ENCODE measurements at places on chromosomes 5 and 9.

GRCh38 chr9:87880116-87880515 is 2.6 kb upstream of the SPATA31E1 start:
- no peak for DNase-seq

DNA sequence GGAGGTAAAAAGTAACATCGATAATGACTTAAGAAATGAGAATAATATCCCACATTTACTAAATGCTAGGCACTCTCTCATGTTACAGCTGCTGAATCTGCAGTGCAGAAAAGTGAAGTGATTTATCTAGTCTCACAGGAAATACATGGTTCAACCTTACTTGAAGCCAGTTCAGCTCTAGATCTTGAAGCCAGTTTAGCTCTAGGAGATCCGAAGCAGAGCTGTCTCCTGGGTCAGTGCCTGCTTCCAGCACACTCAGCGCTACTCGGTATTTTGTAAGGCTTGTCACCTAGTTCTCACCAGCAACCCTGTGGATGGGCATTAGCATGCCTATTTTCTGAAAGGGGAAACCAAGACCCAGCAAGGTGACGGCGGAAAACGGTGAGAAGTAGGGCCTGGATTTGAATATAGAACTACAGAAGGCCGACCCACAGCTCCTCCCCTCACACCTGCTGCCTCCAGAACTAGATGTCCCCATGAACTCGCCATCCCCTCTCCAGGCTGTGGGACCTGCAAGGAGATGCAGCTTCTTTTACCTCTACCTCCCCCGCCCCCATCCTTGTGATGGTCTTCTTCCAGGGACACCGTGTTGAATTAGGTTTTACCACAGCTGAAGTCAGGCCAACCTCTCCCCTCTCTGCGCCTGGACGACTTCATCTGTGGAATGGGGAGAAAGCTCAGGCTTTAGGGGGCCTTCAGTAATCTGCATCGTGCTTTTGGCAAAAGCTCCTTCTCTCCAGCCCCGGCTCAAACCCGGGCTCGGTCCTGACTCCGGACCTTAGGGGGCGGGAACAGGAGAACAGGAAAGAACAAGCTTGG is 4.4 kb upstream of the MSX2 start:
- DNase-seq: no peak

- DNase-seq: no peak
Observed at GRCh38 chr9:93978551-93978950, 23.4 kb upstream of the BARX1 start.

- peak; percentile 84 for DNase-seq
Observed at GRCh38 chr9:35618854-35619799, 914 bp upstream of the CD72 start.

- no peak for DNase-seq
Observed at GRCh38 chr9:7507566-7508270, 291.9 kb downstream of the DMAC1 start.

DNA sequence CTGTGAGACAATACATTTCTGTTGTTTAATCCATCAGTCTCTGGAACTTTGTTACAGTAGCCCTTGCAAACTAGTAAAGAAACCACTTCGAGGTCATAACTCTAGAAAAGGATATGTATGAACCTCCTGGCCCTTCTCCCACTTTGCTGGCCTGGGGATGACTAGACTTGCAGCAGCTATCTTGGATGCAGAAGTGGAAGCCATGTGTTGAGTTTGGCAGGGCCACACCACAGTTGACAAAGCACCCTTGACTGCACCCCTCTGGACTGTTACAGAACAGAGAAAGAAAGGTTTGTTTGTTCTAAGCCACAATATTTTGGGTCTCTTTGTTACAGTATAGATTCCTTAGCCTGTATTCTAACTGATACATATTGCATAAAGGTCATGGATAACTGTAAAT is 183.2 kb upstream of the TAS2R1 start:
- DNase-seq: no peak

DNA sequence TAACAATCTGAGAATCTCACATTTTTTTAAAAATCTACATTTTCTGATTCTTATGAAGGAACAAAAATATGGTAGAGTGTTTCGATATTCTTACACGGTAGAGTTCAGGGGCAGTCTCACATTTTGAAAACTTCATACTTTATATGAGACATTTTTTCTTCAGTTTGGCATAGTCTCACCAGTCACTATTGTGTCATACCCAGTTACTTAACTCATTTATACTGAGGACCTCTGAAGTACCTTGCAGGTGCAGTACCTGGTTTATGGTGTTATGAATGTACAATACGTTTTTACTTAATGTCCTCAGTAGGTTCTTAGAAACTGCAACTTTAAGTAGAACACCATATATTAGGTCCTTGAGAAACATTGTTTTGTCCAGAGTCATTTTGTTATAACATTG is 196.6 kb downstream of the SGCD start:
- no peak for DNase-seq

DNA sequence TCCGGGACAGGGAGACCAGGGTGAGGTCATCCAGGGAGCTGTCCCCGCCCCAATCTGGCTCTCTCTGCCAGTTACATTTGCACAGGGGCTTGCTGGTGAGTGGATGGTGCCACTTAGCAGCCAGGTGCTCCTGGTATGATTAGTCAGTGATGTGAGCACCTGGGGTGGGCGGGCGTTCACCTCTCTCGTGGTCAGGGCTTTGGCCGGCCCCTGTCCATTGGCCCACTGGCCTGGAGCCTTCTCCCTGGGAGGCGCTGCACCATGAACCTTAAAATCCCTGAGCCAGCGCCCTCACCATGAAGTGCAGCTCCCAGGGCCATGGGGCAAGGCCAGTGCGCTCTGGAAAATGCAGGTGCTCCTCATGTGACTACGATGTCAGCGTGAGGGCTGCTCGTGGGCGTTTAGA is 2.0 kb downstream of the NKD2 start:
- no peak for DNase-seq

GRCh38 chr5:59800347-59800893 is 93.1 kb downstream of the PDE4D start:
- DNase-seq: no peak

- DNase-seq: no peak
Observed at GRCh38 chr5:89168766-89169165, 285.8 kb upstream of the MEF2C start.

- DNase-seq: no peak
Observed at GRCh38 chr9:12618956-12619355, 74.2 kb upstream of the TYRP1 start.

DNA sequence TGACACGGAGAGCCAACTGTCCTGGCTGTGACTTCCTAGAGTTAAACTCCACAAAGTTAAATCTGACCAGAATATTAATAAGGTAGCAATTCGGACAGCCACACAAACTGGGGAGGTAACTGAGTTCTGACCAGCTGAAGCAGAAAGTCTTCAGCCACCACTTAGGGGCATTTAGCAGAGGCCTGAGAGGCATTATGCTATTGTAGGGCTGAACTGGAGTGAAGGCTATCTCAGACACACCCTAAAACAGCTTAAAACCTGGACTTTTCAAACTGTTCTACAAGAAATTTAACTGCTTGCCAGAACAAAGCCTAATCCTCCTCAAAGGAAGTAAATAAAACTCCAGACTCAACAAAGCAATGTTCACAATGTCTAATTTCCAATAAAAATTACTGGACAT is 32.4 kb downstream of the RANBP6 start:
- no peak for DNase-seq

DNA sequence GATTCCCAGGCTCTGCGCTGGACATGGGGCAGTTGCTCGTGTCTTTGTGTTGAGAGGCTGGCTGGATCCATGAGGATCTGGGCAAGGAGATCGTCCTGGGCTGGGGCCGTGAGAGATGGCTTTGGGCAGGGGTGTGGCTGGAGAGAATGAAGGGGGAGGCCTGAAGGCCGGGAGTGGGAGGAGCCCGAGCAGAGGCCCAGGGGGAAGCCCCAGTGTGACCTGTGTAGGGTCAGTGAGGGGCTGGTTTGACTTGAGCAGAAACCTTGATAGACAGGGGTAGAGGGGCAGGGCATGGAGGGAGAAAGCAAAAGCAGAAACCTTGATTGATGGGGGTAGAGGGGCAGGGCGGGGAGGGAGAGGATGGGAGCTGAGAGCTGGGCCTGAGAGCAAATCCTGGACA is 54.4 kb upstream of the ASS1 start:
- no peak for DNase-seq

- DNase-seq: no peak
Observed at GRCh38 chr9:107068581-107068980, 205.6 kb downstream of the ZNF462 start.

DNA sequence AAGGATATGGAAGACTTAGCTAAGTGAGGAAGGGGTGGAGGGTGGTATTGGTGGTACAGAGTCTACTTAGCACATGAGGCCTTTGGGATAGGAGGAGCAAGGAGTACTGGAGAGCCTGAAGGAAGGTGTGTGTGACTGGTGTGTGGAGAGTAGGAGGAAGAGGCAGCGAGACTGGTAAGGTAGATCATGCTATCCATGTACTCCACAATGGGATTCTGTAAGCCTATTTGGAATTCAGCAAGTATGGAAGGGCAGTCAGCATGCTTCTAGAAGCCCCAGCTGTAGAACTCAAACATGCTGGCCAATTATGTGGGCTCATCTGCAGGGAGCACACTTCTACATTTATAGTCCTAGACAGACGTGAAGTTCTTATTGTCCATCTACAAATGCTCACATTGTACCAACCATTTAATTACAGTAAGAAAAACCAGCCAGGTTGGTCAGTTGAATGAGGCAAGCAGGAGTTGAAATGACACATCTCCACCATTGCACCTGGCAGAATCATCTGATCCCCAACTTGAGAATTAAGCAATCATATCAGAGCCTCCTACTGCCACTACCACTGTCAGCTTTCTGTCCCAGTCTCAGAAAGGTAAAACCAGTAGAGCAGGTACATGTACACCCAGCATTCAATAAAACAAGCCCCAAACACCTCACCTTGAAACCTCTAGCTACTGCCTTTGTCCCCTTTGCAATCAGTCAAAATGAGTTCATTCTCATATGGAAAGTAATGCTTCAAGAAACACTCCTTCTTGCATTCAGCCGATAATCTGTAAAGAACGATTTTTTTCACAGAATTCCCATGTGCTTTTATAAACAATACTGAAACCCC is 60.9 kb upstream of the GLRX start:
- DNase-seq: no peak

- DNase-seq: no peak
Observed at GRCh38 chr5:122463221-122463620, 151.2 kb downstream of the SNCAIP start.

DNA sequence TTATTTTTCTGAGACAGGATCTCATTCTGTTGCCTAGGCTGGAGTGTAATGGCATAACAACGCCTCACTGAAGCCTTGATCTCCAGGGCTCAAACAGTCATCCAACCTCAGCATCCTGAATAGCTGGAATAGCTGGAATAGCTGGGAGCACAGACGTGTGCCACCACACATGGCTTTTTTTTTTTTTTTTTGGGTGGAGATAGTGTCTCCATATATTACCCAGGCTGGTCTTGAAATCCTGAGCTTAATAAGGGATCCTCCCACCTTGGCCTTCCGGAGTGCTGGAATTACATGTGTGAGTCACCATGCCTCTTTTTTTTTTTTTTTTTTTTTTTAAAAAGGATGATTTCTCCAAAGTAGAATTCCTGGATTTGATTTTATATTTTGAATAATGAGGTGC is 60.7 kb downstream of the NSD1 start:
- DNase-seq: no peak

DNA sequence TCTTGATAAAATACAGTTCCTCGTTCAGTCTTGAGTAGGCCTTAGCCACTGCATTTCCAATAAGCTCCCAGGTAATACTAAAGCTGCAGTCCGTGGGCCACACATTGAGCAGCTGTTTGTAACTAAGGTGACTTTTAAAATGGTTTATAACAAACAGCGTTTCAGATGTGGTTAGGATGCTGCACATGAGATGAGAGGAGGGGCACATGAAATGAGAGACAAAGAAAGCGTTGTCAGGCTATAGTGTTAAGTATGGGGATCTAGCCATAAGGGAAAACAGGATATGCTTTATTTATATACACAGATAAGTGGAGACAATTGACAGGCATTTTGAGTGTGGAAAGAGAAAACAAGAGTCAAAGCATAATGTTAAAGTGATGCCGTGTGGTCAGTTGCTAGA is 89.9 kb downstream of the PAM start:
- no peak for DNase-seq

DNA sequence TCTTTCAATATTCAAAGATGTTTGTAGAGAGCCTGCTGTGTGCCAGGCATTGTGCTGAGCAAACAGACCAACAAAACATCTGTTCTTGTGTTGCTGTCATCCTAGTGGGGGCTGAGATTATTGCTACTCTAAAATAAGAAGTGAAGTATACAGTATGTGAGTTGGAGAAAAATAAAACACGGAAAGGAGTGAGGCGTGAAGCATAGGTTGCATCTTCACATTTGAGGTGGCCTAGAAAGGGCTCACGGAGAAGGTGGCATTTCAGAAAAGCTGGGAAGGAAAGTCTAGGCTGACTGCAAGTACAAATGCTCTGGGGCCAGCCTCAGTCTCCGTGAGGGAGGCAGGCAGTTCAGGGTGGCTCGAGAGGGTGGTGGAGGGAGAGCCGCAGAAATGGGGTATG is 80.3 kb downstream of the CSNK1A1 start:
- DNase-seq: no peak

GRCh38 chr5:21783074-21783679 is 1070.0 kb downstream of the CDH12 start:
- DNase-seq: no peak

GRCh38 chr9:111632060-111632459 is 926 bp downstream of the DNAJC25 start:
- DNase-seq: no peak

Measured in GDM1 (cell line).